ENCODE measurements at places on chromosomes 2 and 18. TPM values are rescaled to one million over a fixed set of nuclear protein-coding genes. Genes with fewer than 3 reads are reported as not detected.

DNA sequence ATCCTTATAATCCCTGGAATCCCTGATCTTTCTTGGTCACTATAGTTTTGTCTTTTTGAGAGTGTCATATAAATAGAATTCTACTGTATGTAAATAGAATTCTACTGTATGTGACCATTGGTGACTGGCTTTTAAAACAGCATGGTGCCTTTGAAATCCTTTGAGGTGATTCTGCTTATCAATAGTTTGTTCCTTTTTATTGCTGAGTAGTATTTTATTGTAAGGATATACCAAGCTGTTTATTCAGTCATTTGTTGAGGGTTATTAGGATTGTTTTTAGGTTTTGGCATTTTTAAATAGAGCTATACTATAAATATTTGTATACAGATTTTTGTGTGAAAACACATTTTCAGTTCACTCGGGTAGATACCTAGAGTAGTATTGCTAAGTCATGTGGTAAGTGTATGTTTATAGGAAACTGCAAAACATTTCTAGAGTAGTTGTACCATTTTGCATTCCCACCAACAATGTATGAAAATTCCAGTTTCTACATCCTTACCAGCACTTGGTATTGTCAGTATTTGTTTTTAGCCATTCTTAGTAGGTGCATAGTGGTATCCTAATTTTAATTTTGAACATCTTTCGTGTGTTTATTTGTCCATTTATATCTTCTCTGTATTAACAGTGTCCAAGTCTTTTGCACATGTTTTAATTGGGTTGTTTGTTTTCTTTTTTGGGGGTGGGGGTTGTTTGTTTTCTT, 45.6 kb downstream of the RAB3GAP1 start:
- no peak for DNase-seq

Gene IL1RL1
- 2.5 TPM for total RNA-seq

GRCh38 chr2:173654161-173654895, 299.7 kb downstream of the CDCA7 start:
- DNase-seq, result no peak

GRCh38 chr18:11470941-11471340, 138.5 kb upstream of the SLC35G4 start:
- DNase-seq, result no peak

Gene GALR1
- not detected for total RNA-seq

DNA sequence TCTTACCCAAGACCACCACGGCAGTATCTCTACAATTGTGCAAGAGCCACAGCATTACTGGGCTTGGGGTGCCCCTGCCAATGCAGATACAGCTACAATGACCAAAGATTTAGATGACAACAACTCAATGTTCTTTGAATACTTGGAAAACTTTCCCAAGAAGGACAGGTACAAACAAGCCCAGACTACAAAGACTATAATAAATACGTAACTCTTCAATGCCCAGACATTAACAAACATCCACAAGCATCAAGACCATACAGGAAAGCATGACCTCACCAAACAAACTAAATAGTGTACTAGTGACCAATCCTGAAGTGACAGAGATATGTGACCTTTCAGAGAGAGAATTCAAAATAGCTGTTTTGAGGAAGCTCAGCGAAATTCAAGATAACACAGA, 62.8 kb downstream of the ICA1L start:
- no peak for DNase-seq

GRCh38 chr2:602571-603359, 74.4 kb downstream of the TMEM18 start:
- no peak for DNase-seq

DNA sequence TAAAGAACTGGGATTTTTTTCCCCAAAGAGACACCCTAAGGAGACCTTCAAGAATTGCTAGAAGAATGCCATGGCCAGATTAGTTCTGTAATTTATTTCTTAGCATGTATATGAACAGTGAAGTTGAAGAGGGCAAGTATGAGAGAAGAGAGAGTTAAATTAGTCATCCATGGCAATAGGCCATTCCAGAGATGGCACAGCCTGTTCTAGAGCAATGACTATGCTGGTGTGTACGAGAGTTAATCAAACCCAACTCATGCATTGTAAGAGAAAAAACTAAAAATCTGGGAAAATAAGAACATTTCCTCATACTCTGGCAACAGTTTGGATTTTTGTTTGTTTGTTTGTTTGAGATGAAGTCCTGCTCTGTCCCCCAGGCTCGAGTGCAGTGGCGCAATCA, 112.1 kb upstream of the PIK3C3 start:
- no peak for DNase-seq

GRCh38 chr2:237944302-237944701, 22.5 kb upstream of the UBE2F start:
- no peak for DNase-seq

DNA sequence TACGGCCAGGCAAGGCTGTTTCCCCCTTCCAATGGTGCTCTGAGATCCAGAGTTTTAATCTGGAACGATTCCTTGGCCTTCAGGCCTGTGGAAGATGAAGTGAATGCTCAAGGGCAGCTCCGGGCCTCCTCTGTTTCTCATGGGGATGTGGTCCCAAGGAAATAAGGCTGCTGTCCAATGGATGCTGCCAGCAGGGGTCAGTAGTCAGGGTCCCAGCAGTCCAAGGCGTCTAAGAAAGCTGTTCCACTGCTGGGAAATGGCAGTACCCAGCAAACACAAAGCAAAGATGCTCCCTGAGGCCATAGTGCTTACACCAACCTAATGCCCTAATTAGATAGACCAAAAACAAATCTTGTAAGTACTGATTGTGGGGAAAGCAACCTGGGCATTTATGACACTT, 12.5 kb downstream of the NMS start:
- DNase-seq, result no peak

Gene CFAP65
- not detected for total RNA-seq

DNA sequence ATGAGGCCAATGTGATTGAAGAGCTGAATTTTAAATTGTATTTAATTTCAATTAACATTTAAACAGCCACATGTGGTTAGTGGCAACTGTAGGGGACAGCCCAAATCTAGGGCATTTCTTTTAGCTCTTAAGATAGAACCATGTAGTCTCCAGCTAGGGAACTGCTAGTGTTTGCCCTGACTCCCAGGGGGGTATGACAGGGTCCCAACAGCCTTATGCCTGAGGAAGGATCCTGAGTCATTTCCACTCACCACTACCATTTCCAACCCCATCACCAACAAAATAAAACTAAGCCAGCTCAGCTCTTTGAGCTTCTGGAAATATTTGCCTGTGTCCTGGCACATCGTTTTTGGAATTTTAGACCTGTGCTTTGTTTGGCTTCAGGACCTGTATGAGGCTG, 13.7 kb upstream of the GMCL1 start:
- DNase-seq, result no peak

Measured in left ventricle myocardium superior (tissue), 1 donor.